ENCODE measurements at places on chromosomes 4 and X.

GRCh38 chr4:38872620-38873019, 5.0 kb downstream of the FAM114A1 start:
- no peak for DNase-seq

DNA sequence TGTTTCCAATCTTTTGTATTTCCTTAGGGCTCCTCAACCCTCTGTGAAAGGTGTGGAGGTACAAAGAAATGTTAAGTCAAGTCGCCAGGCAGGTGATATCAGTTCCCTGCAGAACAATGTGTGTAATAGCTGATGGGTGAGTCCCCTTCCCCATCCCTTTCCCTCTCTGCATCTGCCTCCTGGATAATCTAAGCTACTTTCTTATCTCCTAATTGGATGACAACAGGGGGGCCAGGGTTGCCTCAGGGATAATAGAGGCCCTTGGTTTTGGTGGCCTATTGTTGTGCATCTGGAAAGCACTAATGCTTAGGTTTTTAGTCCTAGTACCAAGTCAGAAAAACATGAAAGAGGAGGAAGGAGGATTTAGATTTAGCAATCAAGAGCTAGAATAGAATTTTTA, 29.1 kb downstream of the MAGED1 start:
- DNase-seq: no peak

DNA sequence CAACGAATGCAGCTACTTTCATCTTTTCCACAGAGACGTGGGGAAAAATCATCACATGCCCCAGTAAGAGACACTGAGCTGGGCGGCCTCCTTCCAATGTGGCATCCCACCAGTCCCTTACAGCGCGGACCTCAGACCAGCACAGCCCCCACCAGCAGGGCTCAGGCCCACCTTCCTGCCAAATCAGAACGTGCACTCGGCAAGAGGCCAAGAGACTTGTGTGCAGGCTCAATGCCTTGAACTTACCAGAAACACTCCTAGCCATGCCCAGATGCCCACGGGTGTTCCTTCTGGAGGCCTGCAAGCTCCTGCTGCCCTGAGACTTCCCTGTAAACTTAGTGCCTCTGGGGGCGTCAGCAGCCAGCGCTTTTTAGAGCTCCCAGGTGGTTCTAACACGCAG, 31.2 kb downstream of the WDR1 start:
- DNase-seq: no peak

GRCh38 chr4:152064282-152064681, 303.5 kb upstream of the GATB start:
- no peak for DNase-seq

- DNase-seq: no peak
These were observed 40.5 kb downstream of the ANXA5 start for GRCh38 chr4:121656269-121656641.

GRCh38 chr4:72809208-72809607, 240.2 kb upstream of the ADAMTS3 start:
- no peak for DNase-seq

DNA sequence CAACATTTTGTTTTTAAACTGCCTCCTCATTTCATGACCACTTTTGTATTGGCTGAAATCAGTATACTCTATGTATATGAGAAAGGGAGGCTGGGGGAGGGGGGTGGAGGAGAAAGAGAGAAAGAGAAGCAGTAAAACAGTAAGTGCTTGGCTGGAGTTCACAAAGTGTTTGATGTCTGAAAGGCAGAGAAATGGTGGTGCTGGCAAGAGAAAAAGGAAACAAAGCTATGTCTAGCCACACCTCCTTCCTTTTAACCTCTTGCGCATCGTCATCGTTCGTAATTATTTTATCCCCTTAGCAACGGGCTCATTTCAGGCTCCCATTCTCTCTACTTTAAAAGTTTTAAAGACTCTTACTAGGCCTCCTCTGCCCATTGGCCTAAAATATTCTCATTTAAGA, 25.6 kb downstream of the RPA4 start:
- no peak for DNase-seq

DNA sequence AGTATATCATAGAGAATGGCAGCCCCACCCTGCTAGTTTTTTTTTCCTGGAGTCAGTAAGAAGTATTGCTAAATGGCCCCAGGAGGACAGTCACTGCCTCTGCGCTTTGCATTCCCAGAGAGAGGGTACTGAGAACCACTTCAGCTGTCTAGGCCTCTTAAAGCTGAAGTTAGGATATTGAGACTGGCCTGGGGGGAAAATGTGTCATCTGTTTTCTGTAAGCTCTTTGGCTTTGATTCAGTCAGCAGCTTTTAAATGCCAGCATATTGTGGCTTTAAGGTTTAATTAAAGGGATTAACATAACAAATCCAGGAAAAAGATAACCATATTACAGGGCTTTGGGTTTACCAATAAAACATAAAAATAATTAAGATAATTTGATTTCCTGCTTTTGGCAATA, 852.0 kb downstream of the PCDH18 start:
- no peak for DNase-seq

GRCh38 chrX:24668111-24668510, 21.0 kb upstream of the PCYT1B start:
- DNase-seq: no peak

DNA sequence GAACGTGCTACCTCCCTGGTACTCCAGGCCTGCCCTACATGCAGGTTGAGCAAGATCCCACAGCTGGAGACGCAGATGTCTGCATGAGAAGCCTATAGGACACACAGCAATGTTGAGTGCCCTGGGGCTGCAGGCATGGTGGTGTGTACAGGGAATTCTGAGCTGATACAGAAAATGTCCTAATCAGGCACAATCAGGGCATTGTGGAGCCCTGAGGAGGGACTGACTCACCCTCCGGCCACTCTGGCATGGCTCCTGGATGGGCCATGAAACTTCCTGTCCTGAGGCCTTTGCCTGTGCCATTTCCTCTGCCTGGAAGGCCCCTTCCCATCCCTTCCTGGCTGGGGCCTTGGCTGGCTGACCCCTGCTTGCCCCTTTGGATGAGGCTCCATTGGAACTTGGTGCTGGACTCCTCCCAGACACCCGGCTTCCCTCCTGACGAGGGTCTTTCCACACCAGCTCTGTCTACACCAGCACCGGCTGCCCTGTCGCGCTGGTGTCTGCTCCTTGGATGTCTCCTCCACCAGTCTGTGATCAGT, 16.7 kb upstream of the AFAP1 start:
- DNase-seq: no peak

- no peak for DNase-seq
These were observed 45.3 kb upstream of the ATXN3L start for GRCh38 chrX:13365161-13365560.
